Ascending aorta (tissue), 2 donors: ENCODE measurements at places on chromosomes 1 and 21.
A peak's percentile ranks its signal among the peaks of the same experiment; 100 is the strongest.

DNA sequence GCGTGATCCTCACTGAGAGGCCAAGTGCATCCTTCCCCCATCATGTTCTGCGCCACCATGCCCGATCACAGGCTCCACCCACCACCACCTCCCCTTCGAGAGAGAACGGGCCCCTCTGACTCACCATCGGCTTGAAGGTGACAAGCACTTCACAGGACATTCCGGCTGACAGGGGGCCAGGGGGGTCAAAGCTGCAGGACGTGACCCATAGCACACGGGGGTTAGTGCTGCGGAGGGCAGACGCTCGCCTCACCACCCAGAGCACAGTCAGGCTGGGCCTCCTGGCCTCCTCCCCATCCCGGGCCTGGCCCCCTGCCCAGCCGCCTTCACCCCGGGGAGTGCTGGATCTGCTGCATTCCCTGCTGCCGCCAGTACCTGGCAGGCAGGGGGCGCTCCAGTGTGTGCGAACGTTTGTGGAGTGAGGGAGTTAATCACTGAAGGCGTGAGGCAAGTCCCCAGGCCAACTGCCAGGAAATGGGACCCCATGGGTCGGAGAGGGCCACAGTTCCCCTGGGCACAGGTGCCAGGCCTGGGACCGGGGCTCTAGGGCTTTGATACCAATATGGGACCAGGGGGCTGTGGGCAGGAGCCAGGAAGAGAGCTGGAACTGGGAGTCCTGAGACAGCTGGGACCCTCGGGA, 40.9 kb upstream of the TMEM52 start:
- DNase-seq, result peak; percentile 72

GRCh38 chr21:29306920-29307319, 8.2 kb downstream of the BACH1 start:
- DNase-seq, result no peak

GRCh38 chr1:89799495-89799894, 21.3 kb upstream of the LRRC8D start:
- DNase-seq, result no peak

DNA sequence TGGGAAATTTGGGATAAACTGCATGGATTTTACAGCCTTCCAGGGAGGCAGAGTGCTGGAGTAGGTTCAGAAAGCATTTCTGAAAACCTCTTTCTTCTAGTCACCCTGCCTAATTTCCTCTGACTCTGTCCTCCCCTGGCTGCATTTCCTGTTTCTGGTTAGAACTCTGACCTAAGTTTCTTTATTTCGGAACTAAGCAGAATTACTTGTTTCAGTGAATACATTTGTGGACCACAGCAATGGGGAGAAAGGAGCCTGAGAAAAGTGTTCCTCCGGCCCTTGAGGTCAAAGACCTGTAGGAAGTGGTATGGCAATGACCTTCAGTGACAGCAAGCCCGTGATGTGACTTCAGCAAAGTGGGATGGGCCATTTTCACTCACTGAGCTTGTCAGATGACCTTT, 173.4 kb upstream of the RUNX1 start:
- DNase-seq, result no peak

DNA sequence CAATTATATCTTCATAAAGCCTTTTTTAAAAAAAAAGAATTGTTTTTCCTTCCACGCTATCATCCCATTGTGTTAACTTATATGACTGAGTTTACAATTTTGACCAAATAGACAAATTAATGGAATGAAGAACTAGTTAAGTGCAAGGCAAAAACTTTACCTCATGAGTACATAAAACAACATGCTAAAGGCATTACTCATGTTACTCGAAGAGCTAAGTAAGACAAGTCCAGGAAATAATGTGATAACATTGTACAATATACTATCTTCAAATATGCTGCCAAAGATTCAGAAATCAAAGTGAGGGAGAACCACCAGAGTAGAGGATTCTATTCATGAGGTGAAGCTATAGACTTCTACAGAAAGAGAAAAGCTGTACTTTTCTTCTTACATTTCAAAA, 24.2 kb upstream of the DYNLT5 start:
- DNase-seq, result no peak

- DNase-seq, result no peak
These were observed 831.4 kb downstream of the ADGRL2 start for GRCh38 chr1:82632155-82632554.

GRCh38 chr1:63366908-63367214, 566 bp upstream of the ALG6 start:
- no peak for DNase-seq

DNA sequence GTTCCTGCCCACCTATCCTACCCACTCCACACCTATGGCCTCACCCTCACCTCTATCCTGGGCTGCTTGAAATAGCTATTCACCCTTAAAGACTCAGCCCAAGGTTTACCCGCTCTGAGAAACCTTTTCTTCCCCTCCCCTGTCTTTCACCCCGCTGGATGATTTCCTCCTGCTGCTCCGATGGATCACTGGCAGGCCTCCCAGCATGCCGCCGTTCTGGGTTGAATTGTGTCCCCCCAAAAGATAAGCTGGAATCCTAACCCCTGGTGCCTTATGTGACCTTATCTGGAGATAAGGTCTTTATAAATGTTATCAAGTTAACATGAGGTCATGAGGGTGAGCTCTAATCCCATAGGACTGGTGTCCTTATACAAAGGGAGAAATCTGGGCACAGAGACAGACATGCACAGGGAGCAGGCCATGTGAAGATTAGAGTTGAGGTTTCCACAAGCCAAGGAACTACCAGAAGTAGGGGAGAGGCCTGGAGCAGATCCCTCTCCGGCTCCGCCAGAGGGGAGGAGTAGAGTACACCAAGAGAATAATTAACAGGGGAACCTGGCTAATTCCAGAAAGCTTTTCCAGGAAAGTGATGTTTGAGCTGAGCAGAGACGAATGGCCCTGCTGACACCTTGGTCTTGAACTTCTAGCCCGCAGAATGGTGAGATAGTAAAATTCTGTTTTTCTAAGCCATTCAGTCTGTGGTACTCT, 110.0 kb upstream of the SERBP1 start:
- DNase-seq, result no peak

DNA sequence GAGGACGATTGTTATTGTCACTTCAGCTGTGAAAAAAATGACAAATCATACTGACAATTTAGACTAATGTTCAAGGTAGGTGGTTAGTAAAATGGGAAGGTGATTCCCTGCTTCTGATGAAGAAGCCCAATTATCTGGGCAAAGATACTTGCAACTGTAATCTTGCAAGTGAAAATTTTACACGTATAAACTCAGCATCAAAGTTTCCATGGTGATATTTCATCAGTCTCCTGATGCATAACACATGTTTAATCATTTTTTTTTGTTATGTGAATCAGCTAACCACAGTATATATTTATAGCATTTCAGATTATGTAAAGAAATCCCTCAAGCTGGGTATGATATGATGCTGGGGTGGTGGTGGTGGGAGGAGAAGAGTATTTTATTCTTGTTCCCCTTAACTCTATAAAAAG, 16.4 kb upstream of the KCNK1 start:
- no peak for DNase-seq

DNA sequence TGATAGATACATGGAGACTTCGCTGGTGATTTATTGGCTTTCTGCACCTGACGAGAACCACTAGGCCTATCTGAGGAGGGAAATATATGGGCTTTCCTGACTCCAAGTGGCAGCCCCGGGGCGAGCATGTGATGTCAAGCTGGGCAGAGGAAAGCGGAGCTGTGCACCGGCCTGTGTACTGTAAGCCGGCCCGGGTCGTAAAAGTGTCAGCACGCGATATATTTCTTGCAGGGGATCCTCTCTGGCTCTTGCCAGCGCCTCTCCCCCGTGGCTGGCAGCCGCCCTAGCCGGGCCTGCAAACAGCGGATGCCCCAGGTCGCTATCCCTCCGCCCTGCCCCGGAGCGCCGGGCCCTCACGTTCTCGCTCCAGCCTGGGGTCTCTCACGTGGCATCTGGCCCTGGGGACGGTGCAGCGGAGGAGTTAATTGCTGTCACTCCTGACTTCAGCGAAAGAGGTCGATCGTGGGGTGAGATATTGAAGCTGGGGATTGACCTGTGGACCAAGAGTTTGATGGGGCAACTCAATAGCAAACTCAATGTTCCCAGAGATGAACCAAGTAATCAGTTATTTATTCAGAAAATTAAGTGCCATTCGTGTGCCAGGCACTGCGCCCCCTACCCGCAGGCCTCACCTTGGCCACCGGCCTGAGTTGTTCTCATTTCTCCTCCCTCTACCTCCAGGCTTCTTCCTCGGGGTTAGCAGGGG, 41.0 kb upstream of the HAO2 start:
- DNase-seq, result no peak

GRCh38 chr1:171988243-171988885, 147.1 kb downstream of the DNM3 start:
- DNase-seq, result no peak

DNA sequence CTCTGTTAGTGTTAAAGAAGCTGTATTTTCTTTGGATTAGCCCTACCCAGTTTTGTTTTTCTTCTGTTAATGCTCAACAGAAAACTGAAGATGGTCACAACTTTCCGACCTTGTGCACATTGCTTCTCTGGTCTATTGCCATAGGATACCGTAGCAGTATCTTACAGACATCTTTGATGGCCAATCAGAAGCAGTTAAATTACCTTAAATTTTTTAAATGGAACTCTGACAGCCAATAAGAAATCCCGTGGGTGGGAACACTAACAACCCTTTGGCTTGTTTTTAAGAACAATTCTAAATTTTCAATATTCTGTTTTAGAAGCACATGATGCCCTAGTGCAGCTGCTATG, 17.2 kb downstream of the NFYC start:
- DNase-seq, result no peak

DNA sequence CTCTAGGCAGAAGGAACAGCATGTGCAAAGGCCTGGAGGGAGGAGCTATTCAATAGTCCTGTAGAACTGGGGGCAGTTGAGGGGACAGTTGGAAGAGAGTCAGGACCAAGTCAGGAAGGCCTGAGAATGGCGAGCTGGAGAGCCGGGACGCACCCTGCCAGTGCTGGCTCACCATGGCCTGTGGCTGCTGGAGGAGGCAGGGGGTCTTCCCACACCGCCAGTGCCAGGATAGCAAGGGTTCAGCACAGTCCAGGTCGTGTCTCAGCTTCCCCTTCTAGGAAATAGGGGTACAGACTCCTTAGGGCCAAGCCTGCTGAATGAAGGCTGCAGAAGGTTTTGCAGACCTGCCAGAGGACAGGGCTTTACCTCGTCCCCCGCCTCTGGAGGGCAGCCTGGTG, 7.3 kb downstream of the PODN start:
- no peak for DNase-seq

GRCh38 chr1:25563330-25564215, 20.2 kb downstream of the LDLRAP1 start:
- no peak for DNase-seq

DNA sequence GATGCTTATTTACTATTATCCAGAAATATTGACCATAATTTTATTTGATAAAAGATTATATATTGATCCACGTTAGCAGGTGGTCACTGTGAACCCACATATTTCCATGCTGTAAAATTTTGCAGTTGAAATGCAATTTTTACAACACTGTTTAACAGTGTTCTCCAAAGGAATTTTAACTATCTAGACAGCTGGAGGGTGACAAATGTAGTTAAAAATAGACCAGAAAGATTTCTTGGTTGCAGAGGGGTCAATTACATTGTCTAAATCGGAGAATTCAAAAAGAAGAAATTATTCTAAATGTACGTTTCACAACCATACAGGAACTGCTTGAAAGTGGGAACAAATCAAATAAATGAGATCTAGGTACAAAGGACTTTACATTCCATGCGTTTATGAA, 625.2 kb upstream of the NCAM2 start:
- no peak for DNase-seq
